ENCODE measurements at places on chromosomes 11 and 22.

DNA sequence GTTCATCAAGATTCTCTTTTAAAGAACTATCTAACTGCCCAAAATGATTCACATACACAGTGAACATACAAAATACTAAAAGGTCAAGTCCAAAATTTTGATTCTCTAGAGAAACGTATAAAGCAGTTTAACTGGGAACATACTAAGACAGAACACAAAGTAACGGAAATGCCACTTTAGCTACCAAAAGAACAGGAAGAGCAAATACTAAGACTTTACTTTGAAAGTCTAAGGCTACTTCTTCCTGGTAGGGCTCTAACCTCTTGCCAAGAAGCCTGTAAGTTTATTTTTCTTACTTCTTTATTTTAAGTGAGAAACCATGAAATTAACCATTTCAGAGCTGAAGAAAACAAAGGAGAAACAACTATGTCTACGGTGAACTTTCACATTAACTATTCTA lies 6.2 kb downstream of the PICALM start:
- no peak for DNase-seq
- H3K27ac ChIP-seq: no peak overlapping the region
- no peak overlapping the region for H3K4me3 ChIP-seq
- no peaks in the 10 kb centered on the region for H3K27me3 ChIP-seq
- H3K4me1 ChIP-seq: no peaks in the 10 kb centered on the region

GRCh38 chr11:7605186-7605943 lies 67.9 kb downstream of the CYB5R2 start:
- H3K4me3 ChIP-seq: no peak overlapping the region
- H3K36me3 ChIP-seq: no peaks in the 10 kb centered on the region
- DNase-seq: no peak
- peaks cover 5% of the 10 kb centered on the region for H3K4me1 ChIP-seq

DNA sequence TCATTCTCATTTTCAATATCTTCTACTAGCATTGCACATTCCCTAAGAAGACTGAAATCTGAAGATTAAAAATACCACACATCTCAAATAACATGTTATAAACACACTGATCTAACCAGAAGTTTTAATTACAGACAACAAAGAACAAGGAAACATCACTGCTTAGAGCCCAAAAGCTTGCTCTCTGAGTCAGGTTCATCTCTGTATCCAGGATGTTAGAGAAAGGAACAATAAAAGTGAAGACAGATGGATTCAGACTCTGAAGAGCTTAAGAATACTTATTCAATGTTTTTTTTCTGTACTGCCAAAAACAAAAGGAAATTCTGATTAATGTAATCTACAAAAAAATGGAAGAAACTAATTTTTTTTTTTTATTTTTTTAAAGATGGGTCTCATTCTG lies 16.5 kb downstream of the RDX start:
- peaks cover 3% of the 10 kb centered on the region for H3K36me3 ChIP-seq
- no peak for DNase-seq
- no peaks in the 10 kb centered on the region for H3K27me3 ChIP-seq
- no peak overlapping the region for H3K4me3 ChIP-seq
- no peak overlapping the region for H3K27ac ChIP-seq

DNA sequence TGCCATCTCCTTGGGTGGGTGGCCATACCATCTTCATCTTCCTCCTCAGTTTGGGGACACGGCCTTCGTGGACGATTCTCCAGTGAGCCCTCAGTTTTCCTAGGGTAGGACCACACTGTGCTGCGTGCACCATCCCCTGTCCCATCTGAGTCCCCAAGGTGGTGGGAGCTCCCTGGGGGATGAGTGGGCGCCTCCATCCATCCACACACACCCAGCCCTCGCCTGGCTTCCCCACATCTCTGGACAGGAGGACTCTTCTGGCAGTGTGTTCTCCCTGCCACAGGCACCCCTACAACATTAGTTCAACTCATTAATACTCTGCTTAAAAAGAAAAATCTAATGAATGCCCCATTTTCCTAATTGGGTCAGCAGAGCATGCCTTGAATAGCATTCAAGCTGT lies 408.5 kb downstream of the SHANK2 start:
- H3K4me3 ChIP-seq: no peak overlapping the region
- no peaks in the 10 kb centered on the region for H3K27me3 ChIP-seq
- H3K4me1 ChIP-seq: peaks cover 16% of the 10 kb centered on the region

- peak overlapping the region; percentile 0 for H3K27ac ChIP-seq
- no peak for DNase-seq
- H3K27me3 ChIP-seq: peaks cover 3% of the 10 kb centered on the region
- H3K4me3 ChIP-seq: no peak overlapping the region
These were observed 30.9 kb downstream of the LMO2 start for GRCh38 chr11:33860926-33861325.

GRCh38 chr11:2203440-2204259 lies 32.0 kb upstream of the TH start:
- no peak overlapping the region for H3K27ac ChIP-seq
- no peaks in the 10 kb centered on the region for H3K27me3 ChIP-seq
- DNase-seq: no peak
- peaks cover 6% of the 10 kb centered on the region for H3K4me1 ChIP-seq

- peaks cover 6% of the 10 kb centered on the region for H3K36me3 ChIP-seq
- no peak overlapping the region for H3K27ac ChIP-seq
- H3K4me3 ChIP-seq: no peak overlapping the region
- DNase-seq: no peak
- H3K4me1 ChIP-seq: peaks cover 25% of the 10 kb centered on the region
- no peaks in the 10 kb centered on the region for H3K27me3 ChIP-seq
These were observed 123.5 kb upstream of the PARVA start for GRCh38 chr11:12253843-12254281.

- no peaks in the 10 kb centered on the region for H3K27me3 ChIP-seq
- H3K27ac ChIP-seq: peak overlapping the region; percentile 33
- H3K36me3 ChIP-seq: no peaks in the 10 kb centered on the region
- no peak overlapping the region for H3K4me3 ChIP-seq
- peaks cover 13% of the 10 kb centered on the region for H3K4me1 ChIP-seq
- DNase-seq: no peak
These were observed 3.6 kb upstream of the MRPL23 start for GRCh38 chr11:1943576-1943975.

DNA sequence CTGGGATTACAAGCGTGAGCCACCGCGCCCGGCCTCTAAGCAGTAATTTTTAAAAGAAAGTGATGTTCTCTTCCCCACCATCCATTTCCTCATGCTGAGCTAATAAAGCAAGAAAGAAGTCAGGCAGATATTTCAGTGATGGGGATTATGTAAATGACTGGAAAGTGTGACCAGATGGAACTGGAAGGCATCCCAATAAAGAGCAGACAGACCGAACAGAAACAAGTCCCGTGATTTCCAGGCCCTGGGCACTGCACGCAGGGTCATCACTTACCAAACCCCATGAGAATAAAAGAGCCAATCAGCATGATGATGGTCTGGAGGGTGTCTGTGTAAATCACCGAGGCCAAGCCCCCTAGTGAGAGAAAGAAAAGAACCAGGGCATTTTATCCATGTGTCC lies 18.2 kb downstream of the SLC5A4 start:
- H3K27ac ChIP-seq: no peak overlapping the region
- peak; percentile 33 for DNase-seq
- H3K4me3 ChIP-seq: no peak overlapping the region
- peaks cover 4% of the 10 kb centered on the region for H3K4me1 ChIP-seq
- H3K27me3 ChIP-seq: no peaks in the 10 kb centered on the region

DNA sequence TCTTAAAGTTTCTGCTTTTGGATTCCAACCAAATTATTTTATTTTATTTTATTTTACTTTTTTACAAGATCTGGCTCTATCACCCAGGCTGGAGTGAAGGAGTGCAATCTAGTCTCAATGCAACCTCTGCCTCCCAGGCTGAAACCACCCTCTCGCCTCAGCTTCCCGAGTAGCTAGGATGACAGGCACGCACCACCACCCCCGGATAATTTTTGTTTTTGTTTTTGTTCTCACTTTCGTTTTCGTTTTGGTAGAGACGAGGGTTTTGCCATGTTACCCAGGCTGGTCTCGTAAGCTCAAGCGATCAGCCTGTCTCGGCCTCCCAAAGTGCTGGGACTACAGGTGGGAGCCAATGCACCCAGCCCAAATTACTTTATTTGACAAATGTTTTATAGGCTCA lies 219.8 kb downstream of the ETS1 start:
- H3K36me3 ChIP-seq: no peaks in the 10 kb centered on the region
- H3K4me1 ChIP-seq: no peaks in the 10 kb centered on the region
- no peak overlapping the region for H3K27ac ChIP-seq

DNA sequence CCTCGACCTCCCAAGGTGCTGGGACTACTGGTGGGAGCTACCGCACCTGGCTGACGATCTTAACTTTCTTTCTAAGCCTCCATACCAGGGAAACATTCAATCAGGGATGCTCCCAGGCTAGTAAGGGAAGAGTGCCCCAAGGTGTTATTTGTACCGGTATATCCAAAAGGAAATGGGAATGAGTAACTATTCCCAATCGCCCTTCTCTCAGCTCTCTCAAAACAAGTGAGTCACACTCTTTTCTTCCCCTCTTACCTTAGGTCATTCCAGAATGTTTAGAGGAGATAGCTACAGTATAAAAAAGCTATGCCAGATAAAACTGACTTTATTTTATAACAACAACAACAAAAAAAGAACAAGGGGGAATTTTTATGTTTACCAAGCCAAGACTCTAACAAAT lies 13.7 kb downstream of the DCDC1 start:
- no peak for DNase-seq
- H3K4me3 ChIP-seq: no peak overlapping the region
- H3K4me1 ChIP-seq: no peaks in the 10 kb centered on the region
- no peaks in the 10 kb centered on the region for H3K36me3 ChIP-seq
- no peak overlapping the region for H3K27ac ChIP-seq
- H3K27me3 ChIP-seq: no peaks in the 10 kb centered on the region

DNA sequence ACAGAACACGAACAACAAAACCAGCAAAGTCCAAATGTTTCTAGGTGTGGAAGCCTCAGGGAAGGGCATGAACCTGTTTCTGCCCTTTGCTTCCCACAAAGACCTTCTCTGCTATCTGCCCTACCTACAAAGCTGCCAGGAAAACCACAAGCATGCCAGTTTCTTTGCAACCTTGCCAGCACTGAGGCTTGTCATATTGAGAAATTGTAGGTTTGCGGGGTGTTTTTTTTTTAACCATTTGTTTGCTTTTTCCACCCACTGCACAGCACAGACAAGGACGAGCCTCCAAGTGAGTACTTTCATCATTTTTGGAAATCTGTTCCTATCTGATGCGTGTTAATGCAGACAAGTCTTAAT lies 12.8 kb downstream of the PARVG start:
- H3K4me3 ChIP-seq: no peak overlapping the region
- no peak for DNase-seq
- no peak overlapping the region for H3K27ac ChIP-seq
- H3K4me1 ChIP-seq: peaks cover 12% of the 10 kb centered on the region

DNA sequence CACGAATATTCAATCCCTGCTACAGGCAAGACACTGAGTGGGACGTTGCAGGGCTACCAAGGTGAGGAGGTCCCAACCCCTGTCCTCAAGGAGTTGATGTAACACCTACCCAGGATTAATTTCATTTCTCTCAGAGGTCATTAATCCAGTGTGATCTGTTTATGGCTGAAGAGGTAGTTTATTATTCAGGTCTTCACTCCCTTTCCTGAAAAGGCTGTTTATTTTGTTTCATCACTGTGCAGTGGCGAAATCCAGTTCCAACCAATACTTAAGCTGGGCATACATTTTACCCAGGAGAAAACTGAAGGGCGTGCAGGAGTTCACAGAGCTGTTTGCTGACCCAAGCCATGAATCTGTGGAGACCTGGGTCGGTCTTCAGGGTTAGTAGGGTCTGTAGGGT lies 2.7 kb upstream of the PTPRJ start:
- H3K27ac ChIP-seq: no peak overlapping the region
- peaks cover 15% of the 10 kb centered on the region for H3K4me1 ChIP-seq
- H3K4me3 ChIP-seq: no peak overlapping the region
- DNase-seq: no peak
- H3K36me3 ChIP-seq: peaks cover 3% of the 10 kb centered on the region

- H3K36me3 ChIP-seq: no peaks in the 10 kb centered on the region
- no peak overlapping the region for H3K4me3 ChIP-seq
- no peaks in the 10 kb centered on the region for H3K4me1 ChIP-seq
- no peaks in the 10 kb centered on the region for H3K27me3 ChIP-seq
- DNase-seq: no peak
These were observed 38.6 kb upstream of the NOX4 start for GRCh38 chr11:89529626-89530380.

GRCh38 chr11:9462172-9462799 lies 1.5 kb downstream of the ZNF143 start:
- H3K27me3 ChIP-seq: no peaks in the 10 kb centered on the region
- H3K4me3 ChIP-seq: peak overlapping the region; percentile 84
- peaks cover 6% of the 10 kb centered on the region for H3K36me3 ChIP-seq
- peaks cover 12% of the 10 kb centered on the region for H3K4me1 ChIP-seq
- H3K27ac ChIP-seq: peak overlapping the region; percentile 99

DNA sequence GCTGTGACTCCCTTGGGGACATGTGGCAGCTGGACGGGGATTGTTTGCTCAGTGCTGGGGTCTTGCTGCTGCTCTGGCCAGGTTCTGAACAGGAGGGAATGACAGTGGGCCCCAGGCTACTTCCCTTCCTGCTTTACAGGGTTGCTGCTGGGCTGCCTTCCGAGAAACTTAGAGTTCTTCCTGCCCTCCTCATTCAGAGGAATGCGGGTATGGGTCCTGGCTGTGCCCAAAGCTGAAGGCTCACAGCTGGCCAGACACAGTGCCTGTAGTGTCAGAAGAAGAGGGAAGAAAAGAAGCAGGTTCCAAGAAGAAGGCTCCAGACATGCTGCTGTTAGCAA lies 108.3 kb upstream of the PARVA start:
- H3K4me1 ChIP-seq: peaks cover 22% of the 10 kb centered on the region
- H3K4me3 ChIP-seq: no peak overlapping the region
- H3K27me3 ChIP-seq: no peaks in the 10 kb centered on the region
- H3K36me3 ChIP-seq: no peaks in the 10 kb centered on the region
- H3K27ac ChIP-seq: no peak overlapping the region
- no peak for DNase-seq

GRCh38 chr22:49656291-49656851 lies 171.3 kb downstream of the BRD1 start:
- H3K27ac ChIP-seq: no peak overlapping the region
- no peak for DNase-seq
- H3K36me3 ChIP-seq: no peaks in the 10 kb centered on the region
- peaks cover 37% of the 10 kb centered on the region for H3K4me1 ChIP-seq
- H3K4me3 ChIP-seq: no peak overlapping the region
- H3K27me3 ChIP-seq: no peaks in the 10 kb centered on the region

- H3K4me3 ChIP-seq: no peak overlapping the region
- H3K27me3 ChIP-seq: no peaks in the 10 kb centered on the region
- no peak for DNase-seq
- H3K27ac ChIP-seq: no peak overlapping the region
These were observed 715.2 kb upstream of the RAG2 start for GRCh38 chr11:37313266-37313665.

- no peak for DNase-seq
- no peak overlapping the region for H3K4me3 ChIP-seq
- no peak overlapping the region for H3K27ac ChIP-seq
- H3K36me3 ChIP-seq: no peaks in the 10 kb centered on the region
- no peaks in the 10 kb centered on the region for H3K27me3 ChIP-seq
These were observed 118.2 kb upstream of the CRYBB3 start for GRCh38 chr22:25081409-25081824.

GRCh38 chr11:18748766-18749365 lies 22.9 kb upstream of the IGSF22 start:
- H3K4me3 ChIP-seq: no peak overlapping the region
- DNase-seq: no peak
- H3K4me1 ChIP-seq: peaks cover 16% of the 10 kb centered on the region
- H3K27me3 ChIP-seq: no peaks in the 10 kb centered on the region
- no peak overlapping the region for H3K27ac ChIP-seq

- H3K4me3 ChIP-seq: no peak overlapping the region
- no peaks in the 10 kb centered on the region for H3K27me3 ChIP-seq
- H3K36me3 ChIP-seq: no peaks in the 10 kb centered on the region
- peaks cover 11% of the 10 kb centered on the region for H3K4me1 ChIP-seq
These were observed 24.0 kb upstream of the SMTN start for GRCh38 chr22:31056986-31057599.

GRCh38 chr22:47151064-47151463 lies 388.6 kb downstream of the TBC1D22A start:
- no peak overlapping the region for H3K27ac ChIP-seq
- H3K4me1 ChIP-seq: peaks cover 34% of the 10 kb centered on the region
- H3K27me3 ChIP-seq: no peaks in the 10 kb centered on the region
- peaks cover 22% of the 10 kb centered on the region for H3K36me3 ChIP-seq
- no peak overlapping the region for H3K4me3 ChIP-seq
